IPS-NIHi11 (cell line): ENCODE measurements at places on chromosomes 12 and 14.
A peak's percentile ranks its signal among the peaks of the same experiment; 100 is the strongest.

- no peak for DNase-seq
Observed at GRCh38 chr12:16348435-16349130, 1.1 kb downstream of the MGST1 start.

DNA sequence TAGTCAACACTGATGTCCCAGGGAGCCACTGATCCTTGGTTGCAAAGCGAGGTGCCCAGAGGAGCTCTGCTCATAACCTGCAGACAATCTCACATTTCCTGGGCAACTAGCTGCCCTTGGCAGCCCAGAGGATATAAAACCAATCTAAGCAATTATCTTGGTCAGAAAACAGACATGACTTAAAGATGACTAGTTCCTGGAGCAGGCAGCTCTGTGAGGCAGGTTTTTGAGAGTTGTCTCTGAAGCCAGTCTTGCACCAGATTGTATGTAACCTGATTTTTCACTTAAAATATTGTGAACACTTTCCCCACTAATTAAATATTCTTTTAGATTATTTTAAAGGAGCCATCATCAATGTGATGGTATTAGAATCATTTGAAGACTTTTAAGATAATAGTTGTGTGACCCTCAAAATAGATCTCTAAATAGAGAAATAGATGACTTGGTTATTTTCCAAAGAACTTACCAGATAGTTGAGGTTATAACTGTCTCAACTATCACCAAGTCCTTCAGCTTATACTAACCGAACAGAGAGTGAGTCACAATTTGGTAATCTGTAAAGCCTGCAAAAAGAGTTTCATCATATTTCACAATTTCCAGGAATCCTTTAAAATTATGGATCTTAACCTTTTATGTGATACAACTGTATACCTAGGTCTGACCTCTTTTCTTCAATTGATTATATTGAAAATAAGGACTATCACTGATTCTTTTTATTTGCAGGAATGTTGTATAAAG, 75.9 kb downstream of the LIN7A start:
- DNase-seq, result no peak

- DNase-seq, result no peak
Observed at GRCh38 chr14:45406942-45407341, 153.9 kb upstream of the MIS18BP1 start.

DNA sequence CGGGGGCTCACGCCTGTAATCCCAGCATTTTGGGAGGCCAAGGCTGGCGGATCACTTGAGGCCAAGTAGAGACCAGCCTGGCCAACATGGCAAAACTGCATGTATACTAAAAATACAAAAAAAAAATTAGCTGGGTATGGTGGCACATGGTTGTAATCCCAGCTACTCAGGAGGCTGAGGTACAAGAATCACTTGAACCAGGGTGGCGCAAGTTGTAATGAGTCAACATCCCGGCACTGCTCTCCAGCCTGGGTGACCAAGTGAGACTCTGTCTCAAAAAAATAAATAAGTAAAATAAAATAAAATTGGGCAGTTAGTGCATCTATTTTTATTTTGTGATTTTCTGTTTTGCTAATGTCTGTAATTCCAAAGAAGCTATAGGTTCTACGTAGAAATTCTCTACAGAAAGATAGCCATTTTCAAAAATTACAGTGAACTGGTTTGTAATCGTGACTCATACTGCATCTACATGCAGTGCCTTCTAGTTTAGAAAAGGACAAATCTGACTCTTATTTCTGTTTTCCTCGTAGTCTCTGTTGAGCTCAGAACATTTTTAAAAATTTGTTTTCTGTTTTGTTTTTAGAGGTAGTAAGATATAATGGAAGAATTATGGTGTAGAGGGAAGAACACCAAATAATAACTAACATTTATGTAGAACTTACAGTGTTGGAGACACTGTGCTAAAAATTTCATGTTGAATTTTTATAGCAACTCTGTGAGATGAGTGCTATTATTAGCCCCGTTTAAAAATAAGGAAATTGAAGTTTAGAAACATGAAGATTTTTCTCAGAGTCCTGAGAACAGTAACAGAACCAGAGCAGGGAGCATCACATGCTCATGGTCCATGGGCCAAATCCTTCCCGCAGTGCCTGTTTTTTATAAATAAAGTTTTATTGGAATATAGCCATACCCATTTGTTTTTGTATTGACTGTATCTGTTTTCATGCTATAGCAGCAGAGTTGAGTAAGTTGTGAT, 201.2 kb downstream of the SYNE2 start:
- DNase-seq, result no peak

GRCh38 chr12:132477017-132477702, 12.8 kb upstream of the FBRSL1 start:
- DNase-seq, result no peak

DNA sequence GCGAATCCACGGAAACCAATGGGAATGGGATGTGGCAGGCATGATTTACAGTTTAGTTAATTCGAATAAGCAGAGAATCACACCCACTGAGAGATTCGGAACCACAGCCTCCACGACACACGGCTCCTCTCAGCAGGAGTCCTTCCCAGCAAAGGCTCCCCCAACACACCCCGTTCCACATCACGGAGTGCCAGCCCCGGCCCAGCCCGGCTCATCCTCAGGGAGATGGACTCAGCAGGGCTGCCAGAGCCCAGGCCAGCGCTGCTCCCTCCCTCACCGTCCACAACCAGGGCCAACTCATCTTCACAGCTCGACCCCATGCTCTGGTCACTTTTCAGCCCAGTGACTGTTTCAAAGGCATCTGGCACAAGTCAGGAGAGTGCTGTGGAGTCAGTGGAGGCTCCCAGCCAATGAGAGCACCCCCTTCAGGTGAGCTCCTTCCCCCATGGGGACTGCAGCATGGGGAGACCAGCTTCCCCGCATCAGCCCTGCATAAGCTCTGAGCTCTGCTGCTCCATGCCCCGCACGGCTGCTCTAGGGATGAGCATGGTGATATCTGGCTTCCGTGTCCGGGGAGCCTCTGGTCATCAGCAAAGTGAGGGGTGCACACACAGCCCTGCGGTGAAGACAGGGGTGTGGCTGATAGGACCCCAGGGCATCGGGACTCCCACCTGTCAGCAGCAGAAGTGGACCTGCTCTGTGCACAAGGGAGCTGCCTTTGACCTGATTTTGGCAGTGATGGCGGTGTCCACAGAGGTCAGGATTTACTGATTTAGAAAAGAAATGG, 238.8 kb upstream of the SFSWAP start:
- no peak for DNase-seq

DNA sequence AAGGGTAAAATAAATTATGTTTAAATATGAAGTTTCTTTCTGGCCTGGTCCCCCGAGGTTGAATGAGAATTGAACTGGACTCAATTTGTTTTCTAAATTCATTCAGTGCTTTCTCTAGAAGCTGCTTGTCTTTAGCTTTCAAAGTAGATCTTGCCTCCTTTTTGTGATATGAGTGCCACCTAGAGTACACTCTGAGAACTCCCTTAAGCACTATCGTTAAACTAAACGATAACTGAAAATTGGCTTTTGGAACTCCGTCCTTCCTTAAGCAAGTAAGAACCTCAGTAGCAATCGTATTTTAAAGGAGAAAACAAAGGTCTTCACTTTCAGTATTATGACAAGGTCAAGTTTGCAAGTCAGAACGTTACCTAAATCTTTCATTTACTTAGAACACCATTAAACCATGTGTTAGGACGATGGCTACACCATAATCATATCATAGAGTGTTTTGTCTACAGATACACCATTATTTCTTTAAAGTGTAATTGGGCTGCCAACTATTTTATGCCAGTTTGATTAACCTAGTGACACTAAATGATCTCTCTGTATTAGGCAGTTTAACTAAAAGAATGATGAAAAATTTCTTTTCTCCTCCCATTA, 364.8 kb downstream of the SNAPC1 start:
- peak; percentile 45 for DNase-seq

DNA sequence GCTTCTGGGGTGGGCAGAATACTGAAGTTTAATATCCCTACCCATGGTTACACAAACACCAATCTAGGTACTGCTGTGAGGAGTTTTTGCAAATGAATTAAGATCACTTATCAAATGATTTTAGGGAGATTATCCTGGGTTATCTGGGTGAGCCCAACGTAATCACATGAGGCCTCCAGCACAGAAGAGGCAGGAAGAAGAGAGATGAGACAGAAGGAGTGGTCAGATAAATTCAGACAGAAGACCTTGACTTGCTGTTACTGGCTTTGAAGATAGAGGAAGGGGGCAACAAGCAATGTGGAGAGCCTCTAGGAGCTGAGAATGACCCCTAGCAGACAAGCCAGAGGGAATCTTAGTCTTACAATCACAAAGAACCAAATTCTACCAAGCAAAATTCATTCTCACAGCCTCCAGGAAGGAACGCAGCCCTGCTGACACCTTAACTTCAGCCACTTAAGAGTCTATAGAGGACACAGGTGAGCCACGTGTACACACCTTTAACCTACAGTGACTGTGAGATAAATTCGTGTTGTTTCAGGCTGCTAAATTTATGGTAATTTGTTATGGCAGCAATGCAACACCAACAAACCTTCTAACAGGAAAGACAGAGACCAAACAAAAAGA, 49.4 kb downstream of the FERMT2 start:
- DNase-seq, result no peak

DNA sequence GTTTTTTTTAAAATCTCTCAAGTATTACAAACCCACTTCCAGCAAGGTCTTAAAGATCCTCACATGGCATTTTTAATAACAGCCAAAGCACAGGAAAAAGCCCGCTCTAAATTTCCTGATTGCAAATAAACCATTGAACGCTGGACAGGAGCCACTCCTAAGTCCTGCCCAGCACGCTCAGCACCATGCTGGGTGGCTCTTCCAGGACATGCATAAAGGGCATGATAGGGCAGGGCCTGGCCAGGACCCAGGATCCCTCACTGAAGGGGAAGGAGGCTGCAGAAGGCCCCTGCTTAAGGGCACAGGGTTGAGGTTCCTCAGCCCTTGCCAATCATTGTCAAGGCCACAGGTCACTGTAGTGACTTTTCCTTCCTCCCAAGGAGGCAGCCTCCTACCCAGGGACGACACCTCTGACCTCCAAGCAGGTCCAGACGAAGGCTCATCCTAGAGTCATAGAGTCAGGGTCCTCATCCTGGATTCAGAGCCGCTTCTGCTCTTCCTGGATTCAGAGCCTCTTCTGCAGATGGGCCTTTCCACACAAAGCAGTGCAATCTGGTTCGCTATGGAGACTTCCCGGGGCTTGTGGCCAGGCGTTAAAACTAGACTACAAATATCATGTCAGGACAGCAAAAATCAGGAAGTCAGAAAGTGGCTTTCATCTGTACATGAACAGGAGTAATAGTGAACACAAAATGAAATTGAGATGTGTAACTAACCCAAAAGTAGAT, 123.8 kb downstream of the GCH1 start:
- no peak for DNase-seq

DNA sequence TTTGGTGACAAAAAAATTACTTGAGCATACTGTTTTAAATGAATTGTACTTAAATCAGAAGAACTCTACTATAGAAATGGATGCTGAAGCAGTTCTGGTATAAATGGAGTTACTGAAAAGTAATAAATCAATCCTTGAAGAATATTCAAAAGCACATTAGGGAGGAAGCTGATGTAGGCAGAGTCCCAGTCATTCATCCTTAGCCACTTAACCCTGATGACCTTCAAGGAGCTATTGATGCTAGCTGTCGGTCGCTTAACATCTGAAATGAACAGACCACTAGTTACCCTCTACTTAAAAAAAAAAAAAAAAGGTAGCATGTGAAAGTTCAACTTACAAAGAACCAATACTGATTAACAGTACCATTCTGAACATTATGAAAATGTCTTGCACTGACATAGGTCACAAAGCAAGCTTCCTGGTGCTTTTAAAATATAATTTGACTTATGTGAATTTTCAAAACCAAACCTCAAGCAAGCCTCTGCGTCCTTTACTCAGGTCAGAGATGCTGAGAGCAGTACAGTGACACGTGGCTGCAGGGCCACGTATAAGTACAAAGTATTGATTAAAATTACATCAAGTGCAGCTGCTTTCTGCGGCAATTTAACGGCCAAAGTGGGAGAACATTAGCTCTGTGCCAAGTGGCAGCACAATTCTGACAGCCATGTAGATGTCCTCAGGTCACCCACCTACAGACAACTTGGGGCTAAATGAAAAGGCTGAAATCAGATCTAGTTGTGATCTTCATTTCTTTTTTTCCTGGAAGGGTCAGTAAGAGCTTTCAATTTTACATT, 18.1 kb downstream of the PPM1H start:
- no peak for DNase-seq

DNA sequence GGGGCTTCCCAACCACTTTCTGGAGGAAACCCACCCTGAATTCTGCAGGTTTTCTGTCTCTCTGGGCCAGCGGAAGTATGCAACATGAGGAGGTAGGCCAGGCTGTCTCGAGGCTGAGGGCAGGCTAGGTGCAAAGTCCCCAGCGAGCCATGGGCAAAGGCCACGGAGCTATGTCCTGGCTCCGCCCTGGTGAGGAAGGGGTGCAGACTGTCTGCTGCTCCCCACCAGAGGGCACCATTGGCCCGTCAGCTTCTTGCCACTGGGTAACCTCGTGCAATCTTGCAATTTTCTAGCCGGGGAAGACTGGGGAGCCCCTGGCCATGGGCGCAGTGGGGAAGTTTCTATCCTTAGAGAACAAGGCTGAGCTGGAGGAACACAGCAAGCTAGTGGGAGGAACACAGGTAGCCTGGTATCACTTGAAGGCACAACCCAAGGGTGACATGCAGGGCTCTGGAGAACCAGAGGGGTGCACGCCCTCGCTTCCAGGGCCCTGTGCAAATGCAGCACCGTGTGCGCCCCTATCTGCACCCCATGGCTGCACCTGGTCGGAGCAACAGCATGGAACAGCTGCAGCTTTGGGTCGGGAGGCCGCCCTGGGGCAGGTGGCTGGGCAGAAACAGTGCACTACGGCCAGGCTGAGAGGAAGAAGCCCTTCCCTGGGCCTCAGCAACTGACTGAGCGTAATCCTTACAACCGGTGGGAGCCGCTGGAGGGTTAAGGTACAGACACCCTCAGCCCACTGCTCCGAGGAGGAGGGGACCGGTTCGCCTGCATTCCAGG, 27.6 kb upstream of the RPLP0 start:
- DNase-seq, result peak; percentile 89

GRCh38 chr14:30915596-30915995, 41.2 kb downstream of the COCH start:
- DNase-seq, result no peak

GRCh38 chr14:94638961-94639817, 27.0 kb downstream of the SERPINA3 start:
- no peak for DNase-seq

DNA sequence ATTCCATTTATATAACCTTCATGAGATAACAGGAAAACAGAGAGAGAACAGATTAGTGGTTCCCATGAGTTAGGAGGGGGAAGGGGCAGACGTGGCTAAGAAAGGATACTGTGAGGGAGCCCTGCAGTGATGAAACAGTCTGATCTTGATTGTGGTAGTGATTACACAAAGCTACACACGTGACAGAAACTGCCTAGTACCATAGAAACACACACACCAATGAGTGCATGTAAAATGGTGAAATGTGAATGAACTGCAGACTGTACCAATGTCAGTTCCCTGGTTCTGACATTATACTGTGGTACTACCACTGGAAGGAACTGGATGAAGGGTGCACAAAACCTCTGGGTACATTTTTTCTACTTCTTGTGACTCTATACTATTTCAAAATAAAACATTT, 36.9 kb downstream of the NRDE2 start:
- DNase-seq, result no peak
